ENCODE measurements at places on chromosomes 5 and 9.

DNA sequence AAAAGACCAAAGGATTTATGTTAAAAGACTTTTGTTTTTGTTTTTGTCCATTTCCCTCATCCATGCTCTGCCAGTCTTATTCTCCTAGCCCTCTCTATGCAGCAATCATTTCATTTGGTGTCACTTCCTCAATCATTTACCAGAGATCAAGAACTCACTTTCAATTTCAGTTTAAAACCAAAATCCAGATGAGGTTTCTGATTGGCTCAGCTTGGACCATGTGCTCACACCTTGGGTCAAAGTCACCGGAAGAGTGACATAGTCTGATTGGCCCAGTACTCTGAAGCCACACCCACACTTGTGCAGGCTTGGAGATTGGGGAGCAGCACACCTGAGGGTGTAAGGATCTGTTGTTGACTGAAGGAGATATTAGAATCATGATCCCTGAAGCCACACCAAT lies 79.6 kb downstream of the TLR4 start:
- DNase-seq: no peak

DNA sequence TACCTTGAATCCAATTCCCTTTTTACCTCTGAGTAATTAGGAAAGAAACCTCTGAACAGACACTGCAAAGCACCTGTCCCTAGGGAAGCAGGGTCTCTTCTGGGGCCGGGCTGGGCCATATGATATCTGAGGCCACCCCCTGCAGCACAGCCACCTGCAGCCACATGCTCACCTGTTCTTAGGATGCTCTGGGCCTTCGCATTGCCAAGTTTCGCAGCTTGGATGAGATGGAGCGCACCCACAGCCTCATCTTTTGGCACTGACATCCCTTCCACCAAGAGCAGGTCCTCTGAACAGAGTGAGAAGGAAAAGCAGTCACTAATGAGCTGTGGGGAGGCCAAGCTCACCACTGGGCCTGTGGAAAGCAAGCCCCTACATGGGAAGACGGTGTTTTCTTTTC lies 27.3 kb downstream of the CLTA start:
- DNase-seq: no peak

- DNase-seq: no peak
Observed at GRCh38 chr9:35728041-35728971, 3.7 kb downstream of the TLN1 start.

DNA sequence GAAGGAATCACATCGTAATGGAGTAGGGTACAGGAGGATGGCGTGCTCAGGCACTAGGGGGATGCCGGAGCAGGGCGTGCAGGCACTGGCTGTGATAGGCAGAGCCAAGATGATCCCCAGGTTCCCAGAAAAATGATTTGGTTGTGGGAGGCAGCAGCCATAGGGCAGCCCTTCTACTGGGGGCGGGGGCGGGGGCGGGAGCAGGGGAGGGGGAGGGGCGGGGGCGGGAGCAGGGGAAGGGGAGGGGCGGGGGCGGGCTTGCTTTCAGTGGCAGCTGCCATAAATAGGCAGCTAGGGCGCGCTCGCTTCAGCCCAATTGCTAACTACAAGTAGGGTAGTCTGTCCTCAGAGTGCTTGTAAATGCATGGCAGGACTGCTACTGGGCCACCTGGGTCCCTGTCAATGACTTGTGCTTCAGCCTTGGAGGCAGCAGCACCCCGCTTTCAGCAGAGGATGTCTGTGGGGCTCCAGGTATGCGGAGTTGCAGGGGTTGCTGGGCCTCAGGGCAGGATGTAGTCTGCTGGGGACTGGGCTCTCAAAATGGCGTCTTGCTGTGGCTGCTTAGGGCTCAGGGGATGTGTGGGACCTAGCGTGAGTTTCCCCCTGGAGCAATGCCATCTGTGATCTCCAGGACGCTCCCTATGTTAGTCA lies 354.3 kb downstream of the RAB3C start:
- no peak for DNase-seq

DNA sequence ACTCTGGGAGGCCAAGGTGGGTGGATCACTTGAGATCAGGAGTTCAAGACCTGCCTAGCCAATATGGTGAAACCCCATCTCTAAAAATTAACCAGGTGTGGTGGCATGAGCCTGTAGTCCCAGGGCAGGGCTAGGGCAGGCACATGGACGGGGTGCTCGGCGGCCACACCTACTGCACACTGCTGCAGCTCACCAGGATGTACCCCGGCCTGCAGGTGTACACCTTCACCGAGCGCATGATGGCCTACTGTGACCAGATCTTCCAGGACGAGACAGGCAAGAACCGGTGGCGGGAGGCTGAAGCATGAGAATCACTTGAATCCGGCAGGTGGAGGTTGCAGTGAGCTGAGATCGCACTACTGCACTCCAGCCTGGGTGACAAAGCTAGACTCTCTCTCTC lies 3.2 kb downstream of the ST6GALNAC4 start:
- DNase-seq: no peak

GRCh38 chr5:126445502-126446174 lies 22.4 kb downstream of the GRAMD2B start:
- no peak for DNase-seq

All from NCI-H524 treated with DMSO at 0.1 percent for 48 hours (cell line).